ENCODE measurements at places on chromosomes 7 and 10. TPM values are rescaled to one million over a fixed set of nuclear protein-coding genes. Genes with fewer than 3 reads are reported as not detected.

DNA sequence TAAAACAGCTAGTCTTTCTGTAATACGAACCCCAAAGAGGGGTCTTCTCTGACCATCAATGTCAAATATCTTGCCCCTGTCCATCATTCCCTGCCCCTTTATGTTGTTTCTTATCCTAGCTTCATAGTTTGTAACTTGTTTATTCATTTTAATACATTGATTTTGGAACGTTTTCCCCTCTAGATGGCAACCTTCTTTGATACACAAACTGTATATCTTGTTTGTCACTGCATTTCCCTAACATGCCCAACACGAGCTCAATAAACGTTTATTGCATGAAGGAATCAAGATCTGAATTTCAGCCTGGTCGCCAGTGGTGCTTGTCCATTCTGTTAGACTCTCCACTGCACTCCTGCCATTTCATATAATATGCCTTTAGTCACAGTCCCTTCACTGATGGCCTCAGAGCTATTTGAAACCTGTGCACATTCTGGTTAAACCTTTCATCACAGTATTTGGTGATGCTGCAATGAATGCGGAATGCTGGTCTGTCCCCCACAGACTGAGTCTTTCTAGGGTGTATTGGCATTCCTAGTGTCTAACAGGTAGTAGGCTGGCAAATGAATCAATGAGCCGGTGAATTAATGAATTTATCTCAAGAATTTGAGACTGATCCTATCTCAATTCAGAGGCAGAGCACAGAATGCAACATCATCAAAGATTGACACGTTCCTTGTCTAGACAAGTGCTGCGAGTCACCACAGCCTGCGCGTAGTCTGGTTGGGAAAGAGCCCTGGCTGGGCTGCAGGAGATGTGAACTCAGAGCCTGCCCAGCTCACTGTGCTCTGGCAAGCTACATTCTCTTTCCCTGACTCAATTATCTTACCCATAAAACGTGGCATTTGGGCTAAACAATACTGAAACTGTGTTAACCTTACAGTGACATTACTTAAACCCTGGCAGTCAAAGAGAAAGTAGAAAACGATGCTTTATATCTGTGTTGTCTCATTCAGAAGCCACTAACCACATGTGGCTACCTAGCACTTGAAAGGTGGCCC, 55.2 kb upstream of the FRMD4A start:
- peaks cover 2% of the 10 kb centered on the region for H3K36me3 ChIP-seq
- H3K4me1 ChIP-seq: peaks cover 24% of the 10 kb centered on the region
- no peak overlapping the region for H3K27ac ChIP-seq
- DNase-seq: no peak
- no peak overlapping the region for H3K4me3 ChIP-seq

- H3K36me3 ChIP-seq: no peaks in the 10 kb centered on the region
- no peaks in the 10 kb centered on the region for H3K27me3 ChIP-seq
- no peak overlapping the region for H3K4me3 ChIP-seq
- no peak overlapping the region for H3K27ac ChIP-seq
Measured at GRCh38 chr7:138354066-138354465, 106.0 kb upstream of the TRIM24 start.

DNA sequence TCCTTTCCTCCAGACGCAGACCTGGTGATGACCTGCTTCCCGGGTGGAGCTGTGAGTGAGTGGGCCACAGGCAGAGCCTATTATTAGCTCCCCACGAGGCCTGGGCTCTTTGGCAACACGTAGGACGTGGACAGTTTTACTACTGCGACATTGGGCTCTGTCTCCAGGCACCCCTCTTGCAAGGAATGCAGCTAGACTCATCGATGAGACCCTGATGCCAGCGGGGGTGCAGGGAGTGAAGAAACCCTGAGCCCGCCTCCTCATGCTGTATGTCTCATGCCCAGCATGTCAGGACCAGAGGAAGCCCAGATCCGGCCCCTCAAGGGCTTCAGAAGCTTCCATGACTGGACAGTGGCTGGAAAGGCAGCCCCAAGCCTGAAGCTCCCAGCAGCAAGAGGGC, 161.9 kb downstream of the TCERG1L start:
- no peaks in the 10 kb centered on the region for H3K36me3 ChIP-seq
- H3K27ac ChIP-seq: no peak overlapping the region
- no peak overlapping the region for H3K4me3 ChIP-seq
- no peaks in the 10 kb centered on the region for H3K4me1 ChIP-seq

DNA sequence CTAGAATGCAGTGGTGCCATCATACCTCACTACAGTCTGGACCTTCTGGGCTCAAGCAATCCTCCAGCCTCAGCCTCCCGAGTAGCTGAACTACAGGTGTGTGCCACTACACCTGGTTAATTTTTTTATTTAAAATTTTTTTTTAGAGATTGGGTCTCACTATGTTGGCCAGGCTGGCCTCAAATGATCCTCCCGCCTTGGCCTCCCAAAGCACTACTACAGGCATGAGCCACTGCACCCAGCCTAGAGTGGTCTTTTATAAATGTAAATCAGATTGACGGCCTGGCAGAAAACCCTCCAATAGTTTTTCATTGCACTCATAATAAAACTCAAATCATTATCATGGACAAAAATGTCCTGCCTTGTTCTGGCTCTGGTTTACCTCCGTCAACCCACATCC, 201.7 kb upstream of the PLXNA4 start:
- H3K36me3 ChIP-seq: no peaks in the 10 kb centered on the region
- H3K4me3 ChIP-seq: no peak overlapping the region
- peaks cover 11% of the 10 kb centered on the region for H3K4me1 ChIP-seq

GRCh38 chr10:343231-344220, 208.3 kb downstream of the ZMYND11 start:
- H3K36me3 ChIP-seq: peaks cover 1% of the 10 kb centered on the region
- DNase-seq: peak; percentile 32
- no peak overlapping the region for H3K27ac ChIP-seq
- H3K27me3 ChIP-seq: no peaks in the 10 kb centered on the region

- DNase-seq: no peak
- no peak overlapping the region for H3K4me3 ChIP-seq
- no peaks in the 10 kb centered on the region for H3K36me3 ChIP-seq
- H3K27me3 ChIP-seq: peaks cover 39% of the 10 kb centered on the region
Measured at GRCh38 chr7:29109899-29110298, 36.4 kb downstream of the CPVL start.

GRCh38 chr7:28787106-28787505, 171.0 kb downstream of the TRIL start:
- H3K4me1 ChIP-seq: no peaks in the 10 kb centered on the region
- no peaks in the 10 kb centered on the region for H3K27me3 ChIP-seq
- H3K4me3 ChIP-seq: no peak overlapping the region
- H3K36me3 ChIP-seq: no peaks in the 10 kb centered on the region
- DNase-seq: no peak
- H3K27ac ChIP-seq: no peak overlapping the region

DNA sequence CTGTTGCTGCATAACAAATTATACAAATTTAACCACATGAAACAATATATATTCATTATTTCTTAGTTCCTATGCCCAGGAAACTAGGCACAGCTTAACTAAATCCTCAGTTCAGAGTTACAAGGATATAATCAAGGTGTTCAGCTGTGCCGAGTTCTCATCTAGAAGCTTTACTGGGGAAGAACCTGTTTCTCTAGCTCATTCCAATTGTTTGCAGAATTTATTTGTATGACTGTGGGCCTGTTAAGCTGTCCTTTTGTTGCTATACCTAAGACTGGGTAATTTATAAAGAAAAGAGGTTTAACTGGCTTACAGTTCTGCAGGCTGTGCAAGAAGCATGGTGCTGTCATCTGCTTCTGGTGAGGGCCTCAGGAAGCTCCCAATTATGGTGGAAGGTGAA, 21.8 kb upstream of the MDFIC start:
- H3K4me1 ChIP-seq: no peaks in the 10 kb centered on the region
- no peaks in the 10 kb centered on the region for H3K36me3 ChIP-seq
- DNase-seq: no peak
- H3K4me3 ChIP-seq: no peak overlapping the region
- H3K27ac ChIP-seq: no peak overlapping the region
- H3K27me3 ChIP-seq: no peaks in the 10 kb centered on the region

DNA sequence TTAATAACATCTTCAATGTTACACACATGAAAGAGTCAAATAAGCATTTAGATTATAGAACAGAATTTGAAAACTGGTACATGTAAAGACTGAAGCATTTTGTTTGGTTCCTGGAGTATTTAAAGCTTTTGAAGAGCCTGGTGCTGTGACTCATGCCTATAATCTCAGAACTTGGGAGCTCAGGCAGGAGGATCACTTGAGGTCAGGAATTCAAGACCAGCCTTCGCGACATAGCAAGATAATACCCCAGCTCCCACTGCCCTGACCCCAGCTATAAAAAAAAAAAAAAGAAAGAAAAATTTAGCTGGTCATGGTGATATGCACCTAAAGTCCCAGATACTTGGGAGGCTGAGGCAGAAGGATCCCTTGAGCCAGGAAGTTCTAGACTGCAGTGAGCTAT, 87.8 kb downstream of the HDAC9 start:
- no peaks in the 10 kb centered on the region for H3K36me3 ChIP-seq
- H3K4me3 ChIP-seq: no peak overlapping the region
- no peaks in the 10 kb centered on the region for H3K4me1 ChIP-seq
- H3K27me3 ChIP-seq: no peaks in the 10 kb centered on the region
- H3K27ac ChIP-seq: no peak overlapping the region

GRCh38 chr10:6151087-6151977, 51.4 kb upstream of the PFKFB3 start:
- DNase-seq: peak; percentile 68
- H3K36me3 ChIP-seq: peaks cover 5% of the 10 kb centered on the region
- H3K27ac ChIP-seq: peak overlapping the region; percentile 56
- no peak overlapping the region for H3K4me3 ChIP-seq
- no peaks in the 10 kb centered on the region for H3K27me3 ChIP-seq

- no peak overlapping the region for H3K4me3 ChIP-seq
- no peaks in the 10 kb centered on the region for H3K36me3 ChIP-seq
- H3K4me1 ChIP-seq: no peaks in the 10 kb centered on the region
- no peaks in the 10 kb centered on the region for H3K27me3 ChIP-seq
Measured at GRCh38 chr10:104040382-104040781, 45.3 kb downstream of the COL17A1 start.

- H3K4me1 ChIP-seq: no peaks in the 10 kb centered on the region
- H3K36me3 ChIP-seq: no peaks in the 10 kb centered on the region
- H3K4me3 ChIP-seq: no peak overlapping the region
- no peaks in the 10 kb centered on the region for H3K27me3 ChIP-seq
Measured at GRCh38 chr10:129021594-129022304, 445.3 kb upstream of the MGMT start.

GRCh38 chr10:78747401-78748234, 321.1 kb upstream of the ZMIZ1 start:
- no peak overlapping the region for H3K4me3 ChIP-seq
- peaks cover 8% of the 10 kb centered on the region for H3K27me3 ChIP-seq
- H3K4me1 ChIP-seq: peaks cover 2% of the 10 kb centered on the region
- H3K36me3 ChIP-seq: no peaks in the 10 kb centered on the region
- H3K27ac ChIP-seq: no peak overlapping the region
- DNase-seq: no peak

- no peak for DNase-seq
- H3K4me3 ChIP-seq: no peak overlapping the region
- H3K27ac ChIP-seq: no peak overlapping the region
- no peaks in the 10 kb centered on the region for H3K4me1 ChIP-seq
Measured at GRCh38 chr7:131595699-131596098, 39.3 kb upstream of the PODXL start.

DNA sequence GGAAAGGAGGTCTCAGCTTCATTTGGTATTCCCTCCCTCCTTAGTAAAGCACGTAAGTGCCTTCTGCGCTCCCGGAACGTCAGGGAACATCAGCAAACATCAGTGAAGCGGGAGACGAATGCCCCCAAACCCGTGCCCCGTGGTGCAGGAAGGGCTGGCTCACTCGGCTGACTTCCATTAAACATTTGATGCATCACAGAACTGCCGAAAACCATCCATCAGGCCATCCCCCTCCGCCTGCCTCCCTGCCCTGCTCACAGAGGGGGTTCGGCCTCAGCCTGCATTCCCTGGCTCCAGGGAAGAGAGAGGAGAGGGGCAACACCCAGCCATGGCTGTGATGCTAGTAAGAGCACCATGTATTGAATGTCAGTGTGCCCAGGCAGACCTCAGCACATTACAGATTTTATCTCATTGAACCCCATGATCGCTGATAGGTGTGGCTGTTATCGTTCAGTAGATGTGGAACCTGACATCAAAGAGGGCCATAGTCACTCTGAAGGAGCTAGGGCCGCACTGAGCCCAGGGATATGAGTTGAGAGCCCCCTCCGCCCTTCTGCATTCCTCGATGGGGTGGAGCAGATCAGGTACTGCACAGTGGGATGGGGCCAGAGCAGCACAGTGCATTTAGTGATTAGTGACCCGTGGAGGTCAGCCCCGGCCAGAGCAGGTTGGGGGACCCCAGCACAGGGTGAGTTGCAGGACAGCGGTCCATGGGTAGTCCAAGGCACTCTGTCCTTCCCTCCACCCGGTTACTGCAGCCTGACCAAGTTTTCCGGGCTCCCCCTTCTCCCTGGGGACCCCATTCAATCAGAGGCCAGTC, 146.4 kb downstream of the RPS24 start:
- peaks cover under 1% of the 10 kb centered on the region for H3K27me3 ChIP-seq
- H3K4me1 ChIP-seq: no peaks in the 10 kb centered on the region
- DNase-seq: no peak
- H3K36me3 ChIP-seq: no peaks in the 10 kb centered on the region
- H3K4me3 ChIP-seq: no peak overlapping the region

- H3K4me1 ChIP-seq: no peaks in the 10 kb centered on the region
- no peak for DNase-seq
- no peaks in the 10 kb centered on the region for H3K36me3 ChIP-seq
- no peaks in the 10 kb centered on the region for H3K27me3 ChIP-seq
- H3K27ac ChIP-seq: no peak overlapping the region
Measured at GRCh38 chr10:128713471-128713870, 587.2 kb upstream of the MKI67 start.

GRCh38 chr10:77428691-77429395, 208.8 kb downstream of the KCNMA1 start:
- H3K4me1 ChIP-seq: no peaks in the 10 kb centered on the region
- peaks cover 2% of the 10 kb centered on the region for H3K27me3 ChIP-seq
- H3K4me3 ChIP-seq: no peak overlapping the region

DNA sequence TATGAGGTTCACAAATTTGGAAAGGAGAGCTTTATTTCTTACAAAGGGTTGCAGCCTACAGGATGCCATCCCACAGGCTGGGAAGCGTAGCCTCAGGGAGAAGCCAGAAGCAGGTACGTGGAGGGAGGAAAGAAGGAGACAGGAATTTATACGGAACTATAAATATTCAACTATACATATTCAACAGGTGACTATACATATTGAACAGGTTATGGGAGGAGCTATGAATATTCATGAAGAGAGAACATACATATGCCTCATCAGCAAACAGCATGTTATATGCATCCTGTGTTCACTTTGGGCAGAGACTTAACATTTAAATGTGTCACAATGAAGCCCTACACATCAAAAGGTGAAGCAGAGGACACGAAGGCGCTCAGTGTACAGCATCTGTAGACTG, 40.5 kb upstream of the LMTK2 start:
- no peaks in the 10 kb centered on the region for H3K36me3 ChIP-seq
- no peaks in the 10 kb centered on the region for H3K27me3 ChIP-seq
- no peaks in the 10 kb centered on the region for H3K4me1 ChIP-seq
- no peak for DNase-seq
- no peak overlapping the region for H3K27ac ChIP-seq

GRCh38 chr10:132253092-132253687, 54.6 kb downstream of the STK32C start:
- H3K4me3 ChIP-seq: no peak overlapping the region
- no peaks in the 10 kb centered on the region for H3K27me3 ChIP-seq
- no peak overlapping the region for H3K27ac ChIP-seq
- DNase-seq: no peak
- H3K4me1 ChIP-seq: peaks cover 14% of the 10 kb centered on the region
- H3K36me3 ChIP-seq: no peaks in the 10 kb centered on the region

LIPN gene
- total RNA-seq: not detected

SSC4D gene
- total RNA-seq: 0.23 TPM

ITGA8 gene
- not detected for total RNA-seq

SPDYE16 gene
- total RNA-seq: not detected

EZH2 gene
- total RNA-seq: 106 TPM

GPR26 gene
- not detected for total RNA-seq

CALHM3 gene
- not detected for total RNA-seq

GHRHR gene
- not detected for total RNA-seq

LOXL4 gene
- not detected for total RNA-seq

COBL gene
- total RNA-seq: not detected
